Dermis microvascular lymphatic vessel endothelial cell (primary cell): ENCODE measurements at places on chromosomes 7 and 10.

- peak; percentile 76 for DNase-seq
Measured at GRCh38 chr7:22728401-22729029, 1.5 kb downstream of the IL6 start.

DNA sequence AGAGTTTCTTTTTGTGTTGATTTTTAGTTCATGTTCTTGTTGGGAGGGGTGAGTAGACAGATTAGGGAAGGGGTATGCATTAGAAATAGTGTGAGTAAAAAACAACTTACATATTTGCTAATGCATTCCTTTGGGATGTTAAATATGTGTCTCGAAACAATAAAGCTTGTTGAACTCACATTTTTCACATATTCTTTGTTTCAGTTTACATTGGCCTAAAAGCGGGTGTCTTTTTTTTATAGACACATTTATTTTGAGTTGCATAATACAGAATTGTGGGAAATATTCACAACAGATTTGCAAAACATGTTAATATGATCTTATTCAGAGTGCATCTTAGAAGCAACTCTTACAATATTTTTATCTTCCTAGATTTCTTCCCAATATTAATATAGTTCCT lies 337.5 kb upstream of the CNTNAP2 start:
- DNase-seq, result no peak

DNA sequence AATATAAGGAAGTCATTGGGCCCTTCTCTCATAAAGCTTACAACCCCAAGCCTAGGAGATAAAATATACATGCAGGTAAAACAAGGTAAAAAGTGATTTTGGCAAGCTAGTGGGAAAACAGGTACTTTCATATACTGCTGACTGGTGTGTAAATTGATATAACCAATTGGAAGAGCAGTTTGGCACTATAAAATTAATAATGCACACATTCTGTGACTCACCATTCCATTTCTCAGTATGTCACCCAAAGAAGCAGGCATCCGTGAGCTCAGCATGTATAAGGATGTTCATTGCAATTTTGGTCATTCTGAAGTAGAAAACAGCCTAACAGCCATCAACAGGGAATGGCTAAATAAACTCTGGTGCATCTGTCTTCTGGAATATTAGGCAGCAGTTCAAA lies 2.9 kb downstream of the MACROH2A2 start:
- no peak for DNase-seq

DNA sequence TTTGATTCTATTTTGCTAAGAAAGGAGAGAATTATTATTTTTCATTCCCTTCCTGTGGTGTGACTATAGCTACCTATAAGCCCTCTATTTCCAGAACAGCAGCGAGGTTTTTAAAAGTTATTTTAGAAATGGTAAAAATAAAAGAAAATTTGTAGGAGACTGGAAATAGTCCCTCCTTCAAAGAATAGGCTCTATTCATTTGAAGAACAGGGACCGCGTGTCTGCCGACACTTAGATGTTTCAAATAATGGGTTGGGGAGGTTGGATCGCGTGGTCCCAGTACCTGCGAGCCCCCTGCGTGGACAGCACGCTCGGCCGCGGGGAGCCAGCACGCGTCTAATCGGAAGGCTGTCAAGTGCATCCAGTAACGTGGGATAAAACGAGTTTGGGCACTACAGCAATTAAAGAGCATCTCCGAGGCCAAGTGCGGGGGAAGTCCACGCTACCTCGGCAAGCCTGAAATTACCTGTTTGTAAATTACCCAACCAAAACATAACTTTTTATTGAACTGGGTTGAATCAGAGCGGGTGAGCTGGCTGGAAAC lies 1.0 kb downstream of the CACNA2D1 start:
- no peak for DNase-seq

- DNase-seq, result no peak
Measured at GRCh38 chr10:127157089-127157488, 39.3 kb downstream of the INSYN2A start.

DNA sequence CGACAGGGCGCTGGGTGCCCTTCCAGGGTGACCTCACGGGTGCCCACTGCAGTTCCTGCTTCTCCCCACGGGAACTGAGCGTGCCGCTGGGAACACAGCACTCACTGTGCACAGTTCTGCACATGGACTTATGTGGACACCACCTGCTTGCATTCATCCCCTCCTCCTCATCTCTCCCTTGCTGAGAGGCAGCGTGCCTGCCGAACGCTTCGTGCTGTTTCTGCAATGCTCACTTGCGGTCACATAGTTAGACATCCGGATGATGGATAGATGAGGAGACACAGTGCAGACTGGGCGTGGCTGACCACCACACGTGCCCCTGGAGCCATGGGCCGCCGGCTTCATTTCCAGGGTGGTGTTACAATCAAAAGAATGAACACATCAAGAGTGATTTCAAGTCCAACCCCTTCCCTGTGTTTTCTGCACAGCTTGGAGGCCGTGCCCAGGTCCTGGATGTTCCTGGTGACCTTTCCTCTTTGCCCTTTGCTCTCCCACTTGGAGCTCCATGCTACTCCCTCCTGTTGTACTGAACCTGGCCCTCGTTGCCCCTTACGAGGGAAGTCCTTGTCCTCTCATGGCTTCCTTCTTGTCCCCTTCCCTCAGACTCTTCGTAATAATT lies 119.4 kb downstream of the VIPR2 start:
- DNase-seq, result no peak

DNA sequence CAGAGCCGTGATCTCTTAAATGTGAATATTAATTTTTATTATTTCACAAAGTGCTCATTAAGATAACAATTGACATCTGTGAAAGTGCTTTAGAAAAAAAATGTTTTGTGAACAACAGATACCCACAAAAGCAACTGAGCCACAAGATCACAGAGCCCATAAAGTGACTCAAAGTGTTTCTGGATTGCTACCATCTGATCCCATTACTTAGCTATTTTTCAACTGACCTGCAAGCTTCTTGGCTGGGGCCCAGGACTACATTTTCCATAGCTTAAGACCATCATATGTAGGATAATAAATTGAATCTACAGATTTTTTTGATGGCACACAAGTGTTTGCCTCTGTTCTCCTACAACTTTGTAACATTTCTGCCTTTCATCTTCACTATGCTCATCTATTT lies 674.4 kb downstream of the PHTF2 start:
- DNase-seq, result no peak

- no peak for DNase-seq
Measured at GRCh38 chr7:19091550-19092200, 25.8 kb downstream of the TWIST1 start.
